ENCODE measurements at places on chromosomes 4 and X. TPM values are rescaled to one million over a fixed set of nuclear protein-coding genes. Genes with fewer than 3 reads are reported as not detected.

The ENOPH1 gene
- 18.3 TPM for total RNA-seq

The SPINK2 gene
- 2.9 TPM for total RNA-seq

DNA sequence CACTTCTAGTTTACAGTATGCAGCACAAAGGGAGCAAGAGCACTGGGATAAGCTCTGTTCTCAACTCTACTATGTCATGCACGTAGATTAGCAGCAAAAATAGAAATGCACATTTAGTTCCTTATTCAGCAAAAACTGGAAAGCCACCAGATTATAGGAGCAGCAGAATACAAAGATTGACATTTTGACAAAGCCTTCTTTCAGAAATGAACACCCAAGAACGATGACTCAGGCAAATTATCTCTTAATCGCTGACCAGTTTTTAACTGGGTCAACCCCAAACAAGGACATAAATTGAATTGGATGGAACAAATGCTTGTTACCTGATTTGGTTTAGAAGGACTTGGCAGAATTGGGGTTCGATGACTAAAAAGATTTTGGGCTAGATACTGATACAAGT is 775.3 kb upstream of the HS3ST1 start:
- H3K36me3 ChIP-seq, result no peaks in the 10 kb centered on the region
- no peaks in the 10 kb centered on the region for H3K4me1 ChIP-seq
- H3K27ac ChIP-seq, result no peak overlapping the region
- no peak for DNase-seq
- H3K4me3 ChIP-seq, result no peak overlapping the region

- H3K27ac ChIP-seq, result no peak overlapping the region
- H3K27me3 ChIP-seq, result no peaks in the 10 kb centered on the region
- no peak overlapping the region for H3K4me3 ChIP-seq
- H3K36me3 ChIP-seq, result no peaks in the 10 kb centered on the region
Observed at GRCh38 chr4:79445371-79445781, 37.3 kb upstream of the GK2 start.

- H3K27ac ChIP-seq, result peak overlapping the region; percentile 20
- no peaks in the 10 kb centered on the region for H3K27me3 ChIP-seq
- DNase-seq, result no peak
- H3K36me3 ChIP-seq, result no peaks in the 10 kb centered on the region
- no peak overlapping the region for H3K4me3 ChIP-seq
Observed at GRCh38 chr4:142353149-142353738, 492.9 kb downstream of the INPP4B start.
